Renal cortical epithelial cell (primary cell): ENCODE measurements at places on chromosomes 2 and 18. TPM values are rescaled to one million over a fixed set of nuclear protein-coding genes. Genes with fewer than 3 reads are reported as not detected.

GRCh38 chr2:64328756-64329155 lies 125.2 kb upstream of the LGALSL start:
- DNase-seq, result no peak

DNA sequence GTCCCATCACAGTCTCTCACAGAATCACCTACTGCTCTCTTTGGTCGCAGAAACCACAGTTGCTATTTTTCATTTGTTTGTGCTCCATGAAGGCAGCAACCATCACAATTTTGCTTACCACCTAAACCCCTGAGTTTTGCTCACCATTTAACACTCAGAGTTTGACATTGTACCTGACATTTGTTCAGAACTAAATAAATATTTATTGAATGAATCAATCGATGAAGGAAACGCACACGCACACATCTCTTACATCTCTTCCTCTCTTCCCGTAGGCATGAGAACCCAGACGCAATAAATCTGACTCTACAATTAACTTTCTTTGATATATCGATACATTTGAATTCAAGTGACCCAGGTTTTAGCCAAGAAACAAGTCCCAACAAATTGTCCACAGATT lies 105.5 kb upstream of the RNF152 start:
- DNase-seq, result peak; percentile 3

GRCh38 chr2:33126552-33126951 lies 179.8 kb downstream of the LTBP1 start:
- DNase-seq, result no peak

DNA sequence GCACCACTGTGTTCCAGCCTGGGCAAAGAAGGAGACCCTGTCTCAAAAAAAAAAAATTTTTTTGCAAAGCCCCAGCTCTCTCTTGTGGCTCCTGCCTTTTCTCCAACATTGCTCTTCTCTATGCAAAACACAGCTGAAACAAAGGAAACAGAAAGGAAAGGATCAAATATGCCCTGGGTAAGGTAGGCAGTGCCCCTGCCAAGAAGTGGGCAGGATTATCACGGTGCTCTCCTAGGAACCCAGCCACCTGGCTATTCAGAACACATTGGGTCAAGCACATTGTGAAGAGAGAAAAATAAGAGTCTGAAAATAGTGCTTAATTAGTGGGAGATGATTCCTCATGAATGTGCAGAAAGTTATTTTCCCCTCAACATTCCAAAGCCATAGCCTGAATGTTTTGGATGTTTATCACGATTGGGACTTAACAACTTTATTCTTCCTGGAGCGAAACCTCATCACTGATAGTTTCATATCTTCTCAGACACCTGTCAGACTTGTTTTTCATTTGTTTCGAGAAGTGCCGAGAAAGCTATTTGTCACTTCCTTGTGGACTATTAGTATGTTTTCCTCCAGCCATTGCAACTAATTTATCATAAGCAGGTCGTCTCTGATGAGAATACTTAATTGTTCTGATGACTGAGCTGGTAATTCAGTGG lies 42.7 kb upstream of the RPL31 start:
- peak; percentile 40 for DNase-seq

GRCh38 chr2:239008004-239008403 lies 160.1 kb downstream of the TWIST2 start:
- DNase-seq, result no peak

GRCh38 chr2:137946227-137946626 lies 18.0 kb upstream of the HNMT start:
- DNase-seq, result no peak

Gene CDH19
- not detected in 2 replicates for total RNA-seq

Gene DDX18
- 69.5 and 98.0 TPM in 2 replicates for total RNA-seq

Gene ACOXL
- total RNA-seq, result 0.69 TPM in 1 of 2 replicates, not detected in the other
